GM12878 (cell line): ENCODE measurements at places on chromosomes 1 and 21.

GRCh38 chr1:11927866-11928592 lies 1.8 kb upstream of the KIAA2013 start:
- DNase-seq, result no peak

DNA sequence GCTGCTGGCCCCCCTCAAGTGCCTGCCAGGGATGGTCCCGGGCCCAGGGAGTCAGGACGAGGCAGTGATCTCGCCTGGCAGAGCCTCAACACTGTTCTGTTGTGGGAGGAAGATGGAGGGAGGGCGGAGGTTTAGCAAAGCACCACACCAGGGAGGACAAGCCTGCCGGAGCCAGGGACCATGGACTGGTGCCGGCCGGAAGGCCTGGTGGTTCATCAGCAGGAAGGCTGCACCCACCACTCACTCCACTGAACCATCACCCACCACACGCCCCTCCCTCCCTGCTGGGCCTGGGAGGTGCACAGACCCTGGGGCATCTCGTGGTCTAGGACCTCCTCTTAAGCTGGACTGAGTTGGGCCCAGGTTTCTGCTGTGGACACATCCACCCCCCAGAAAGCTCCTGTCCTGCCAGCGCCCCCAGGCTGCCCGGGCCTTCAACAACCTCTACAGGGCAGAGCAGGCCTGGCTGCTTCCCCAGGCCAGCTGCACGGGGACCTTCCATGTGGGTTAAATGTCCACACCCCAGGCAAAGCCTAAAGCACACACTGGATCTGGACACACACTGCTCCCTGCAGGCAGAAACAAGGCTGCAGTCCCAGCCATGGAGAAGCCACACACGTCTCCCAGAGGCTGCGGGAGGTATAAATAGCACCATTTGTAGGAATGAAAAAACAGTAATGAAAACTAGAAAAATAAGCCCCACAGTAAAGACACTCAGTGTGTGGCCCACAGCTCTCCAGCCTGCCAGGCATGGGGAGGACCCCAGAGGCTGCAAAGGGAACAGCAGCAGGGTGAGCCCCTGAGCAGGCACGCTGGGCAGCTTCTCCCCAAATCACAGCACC lies 10.4 kb upstream of the TMEM240 start:
- DNase-seq, result no peak

- DNase-seq, result no peak
Measured at GRCh38 chr1:56387071-56387740, 192.2 kb downstream of the PLPP3 start.

GRCh38 chr1:2499986-2500596 lies 24.0 kb downstream of the PLCH2 start:
- no peak for DNase-seq

DNA sequence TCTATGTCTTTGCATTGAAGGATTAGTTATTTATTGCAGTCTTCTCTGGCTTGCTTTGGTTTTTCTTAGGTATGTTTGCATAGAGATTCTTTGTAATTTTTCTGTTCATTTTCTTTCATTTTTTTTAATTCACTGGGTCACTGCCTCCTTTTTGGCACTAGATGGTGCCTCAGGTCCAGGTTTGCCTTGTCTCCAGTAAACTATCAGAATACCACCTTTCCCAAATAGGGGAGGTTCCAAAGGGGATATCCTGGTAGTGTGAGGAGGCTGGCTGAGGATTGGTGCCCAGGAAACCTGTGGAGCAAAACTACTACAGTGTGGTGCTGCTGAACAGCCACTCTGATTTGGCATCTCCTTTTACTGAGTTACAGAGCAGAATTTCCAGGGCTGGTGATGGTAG lies 257.1 kb downstream of the KCTD3 start:
- DNase-seq, result no peak

GRCh38 chr1:165898837-165899236 lies 71.4 kb downstream of the UCK2 start:
- no peak for DNase-seq

GRCh38 chr21:46168238-46168637 lies 12.9 kb upstream of the FTCD start:
- no peak for DNase-seq
